HFFc6 (cell line): ENCODE measurements at places on chromosomes 4 and X. TPM values are rescaled to one million over a fixed set of nuclear protein-coding genes. Genes with fewer than 3 reads are reported as not detected.

GRCh38 chr4:72186714-72187113, 154.9 kb downstream of the NPFFR2 start:
- no peak for DNase-seq

GRCh38 chrX:78517124-78517523, 142.0 kb downstream of the RTL3 start:
- no peak for DNase-seq

GRCh38 chr4:2837110-2837903, 6.3 kb upstream of the ADD1 start:
- no peak for DNase-seq

DNA sequence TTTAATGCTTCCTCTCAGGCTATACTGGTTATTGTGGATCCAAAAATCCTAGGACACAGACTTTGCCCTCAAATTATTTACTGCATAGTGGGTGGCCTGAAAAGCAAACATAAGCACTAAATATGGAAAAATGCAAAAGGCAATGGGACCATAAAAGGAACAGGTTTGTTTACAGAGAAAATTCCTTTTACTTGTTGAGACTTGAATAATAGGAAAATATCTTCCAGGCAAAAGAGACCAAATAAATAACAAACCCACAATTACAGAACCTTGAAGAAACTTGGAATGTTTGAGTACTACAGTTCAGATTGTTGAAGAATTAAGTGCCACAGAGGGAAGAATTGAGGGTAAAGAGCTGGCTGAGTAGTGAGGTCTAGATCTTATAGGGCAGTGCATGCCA, 711.0 kb downstream of the C4orf33 start:
- DNase-seq: no peak

- DNase-seq: no peak
Observed at GRCh38 chrX:149456476-149457245, 48.4 kb downstream of the IDS start.

DNA sequence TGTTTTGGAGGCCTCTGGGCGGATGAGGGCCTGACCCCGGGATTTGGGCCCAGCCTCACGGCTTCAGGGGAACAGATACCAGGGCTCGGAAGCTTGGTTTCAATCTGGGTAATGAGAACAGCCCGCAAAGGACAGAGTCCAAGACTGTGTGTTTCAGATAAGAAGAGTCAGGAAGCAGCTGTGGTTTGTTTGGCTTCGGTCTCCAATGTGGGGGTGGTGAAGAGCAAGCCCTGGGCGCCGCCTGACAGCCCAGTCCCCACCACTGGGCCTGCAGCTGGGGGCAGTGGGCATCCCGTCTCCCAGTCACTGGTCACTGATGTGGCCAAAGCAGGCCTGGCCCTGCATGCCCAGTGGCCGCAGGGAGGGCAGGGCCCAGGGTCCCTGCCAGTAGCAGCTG, 9.1 kb downstream of the WFS1 start:
- DNase-seq: no peak

- DNase-seq: peak; percentile 34
Observed at GRCh38 chrX:124098089-124098488, 136.6 kb downstream of the STAG2 start.

GRCh38 chr4:33446953-33447352, 2726.8 kb downstream of the PCDH7 start:
- DNase-seq: no peak

- no peak for DNase-seq
Observed at GRCh38 chr4:175271010-175271630, 353.0 kb downstream of the ADAM29 start.

The TMPRSS11F gene
- total RNA-seq: not detected in 3 replicates

The VAMP7 gene
- 49.8 to 50.5 TPM (median 50.2 TPM) in 3 replicates for total RNA-seq

The TDO2 gene
- total RNA-seq: not detected in 3 replicates

The JCHAIN gene
- 0.15 to 2.0 TPM (median 0.66 TPM) in 3 replicates for total RNA-seq

The ARHGAP24 gene
- total RNA-seq: 13.9 to 28.5 TPM (median 24.3 TPM) in 3 replicates

The F8A2 gene
- not detected in 2 replicates for total RNA-seq

The FRG1 gene
- total RNA-seq: 36.0 to 38.7 TPM (median 38.4 TPM) in 3 replicates
